Stimulated activated CD8-positive, alpha-beta memory T cell treated with anti-CD3 and anti-CD28 coated beads, Interleukin-7, amount 100 ng/mL, for 1 hour (primary cell): ENCODE measurements at places on chromosomes 16 and 17.

DNA sequence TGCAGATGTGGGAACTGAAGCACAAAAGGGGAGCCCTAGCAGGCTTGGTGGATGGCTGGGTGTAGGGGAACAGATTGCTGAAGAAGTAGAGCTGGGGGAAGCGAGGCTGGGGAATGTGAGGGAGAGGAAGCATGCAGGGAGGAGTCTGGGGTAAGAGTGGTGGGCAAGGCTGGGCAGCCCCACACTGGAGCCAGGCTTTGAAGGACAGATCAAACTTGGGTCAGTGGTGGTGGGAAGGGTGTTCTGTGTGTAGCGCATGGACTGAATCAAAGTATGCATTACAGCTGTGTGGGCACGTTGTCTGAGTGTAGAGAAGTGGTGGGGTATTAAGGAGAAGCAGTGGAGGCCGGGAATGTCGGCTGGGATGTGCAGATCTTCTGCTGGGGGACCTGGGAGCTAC lies 116.0 kb downstream of the CYLD start:
- DNase-seq: no peak

GRCh38 chr17:49842371-49842770 lies 5.5 kb downstream of the TAC4 start:
- no peak for DNase-seq

DNA sequence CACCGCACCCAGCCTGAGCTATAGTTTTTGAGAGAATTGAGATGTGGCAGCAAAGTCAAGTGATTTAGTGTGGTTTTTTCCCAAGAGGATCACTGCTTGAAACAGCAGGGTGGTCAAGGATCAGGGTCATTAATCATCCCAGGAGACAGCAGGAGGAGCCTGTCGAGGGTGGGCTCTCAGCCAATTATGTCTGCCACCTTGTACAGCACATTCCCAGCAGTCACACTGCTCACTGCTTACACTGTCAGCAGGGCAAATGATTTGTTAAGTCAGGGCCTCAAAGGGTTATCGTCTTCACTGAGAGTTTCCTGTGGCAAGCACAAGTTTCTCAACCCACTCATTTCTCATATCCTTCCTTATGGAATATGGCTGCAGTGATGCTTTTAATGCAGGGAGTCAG lies 13.2 kb downstream of the B3GNT9 start:
- no peak for DNase-seq

- DNase-seq: no peak
These were observed 52.8 kb downstream of the PLXDC1 start for GRCh38 chr17:39098588-39098987.

DNA sequence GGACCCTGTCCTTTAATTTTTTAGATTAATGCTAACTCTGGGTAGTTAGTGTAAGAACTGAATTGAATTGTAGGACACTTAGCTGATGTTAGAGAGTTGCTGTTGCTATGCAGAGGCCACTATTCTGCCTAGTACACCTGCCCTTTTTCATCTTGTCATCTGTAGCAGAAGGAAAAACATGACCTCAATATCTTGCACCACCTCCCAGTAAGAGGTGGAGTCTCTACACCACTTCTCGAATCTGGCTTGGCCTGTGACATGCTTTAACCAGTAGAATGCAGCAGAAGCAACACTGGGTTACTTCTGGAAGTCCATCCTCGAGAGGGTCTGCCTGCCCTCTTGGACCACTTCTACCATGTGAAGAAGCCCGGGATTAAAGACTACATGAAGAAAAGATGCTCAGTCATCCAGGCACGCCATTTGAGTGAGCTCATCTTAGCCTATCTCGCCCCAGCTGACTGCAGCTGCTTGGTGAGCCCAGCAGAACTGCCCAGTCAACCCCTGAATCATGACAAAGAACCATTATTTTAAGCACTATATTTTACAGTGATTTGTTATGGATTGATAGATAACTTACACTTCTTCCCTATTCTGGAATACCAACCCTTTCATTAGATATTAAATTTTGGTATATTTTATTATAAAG lies 153.5 kb downstream of the MYO1D start:
- no peak for DNase-seq

DNA sequence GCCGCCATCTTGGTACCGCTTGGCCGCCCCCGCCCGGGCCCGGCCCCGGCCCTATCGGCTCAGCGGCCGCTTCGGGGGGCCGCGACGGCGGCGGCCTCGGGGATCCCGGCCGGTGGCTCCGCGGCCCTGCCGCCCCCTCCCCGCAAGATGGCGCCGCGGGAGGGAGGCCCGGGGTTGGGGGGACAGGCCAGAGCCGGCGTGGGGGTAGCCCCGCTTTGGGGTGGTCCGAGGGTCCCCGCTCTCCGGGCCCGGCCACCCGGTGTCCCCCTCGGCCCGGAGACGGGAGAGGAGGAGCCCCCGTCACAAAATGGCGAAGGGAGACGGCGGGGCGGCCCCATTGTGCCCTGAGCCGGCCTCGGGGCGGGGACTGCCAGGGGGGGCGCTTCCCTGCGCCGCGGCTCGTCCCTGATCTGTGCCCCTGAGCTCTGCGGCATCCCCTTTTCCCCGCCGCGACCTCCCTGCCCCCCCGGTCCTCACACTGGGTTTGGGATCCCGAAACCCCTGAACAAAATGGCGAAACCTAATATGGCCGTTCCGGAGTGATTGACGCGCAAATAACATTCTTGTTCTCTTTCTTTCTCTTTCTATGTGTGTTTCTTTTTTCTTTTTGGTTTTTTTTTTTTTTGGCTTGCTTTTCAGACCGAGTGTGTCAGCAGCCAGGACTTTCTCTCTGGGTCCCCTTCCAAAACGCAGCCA lies 986 bp downstream of the HAPSTR1 start:
- DNase-seq: no peak

DNA sequence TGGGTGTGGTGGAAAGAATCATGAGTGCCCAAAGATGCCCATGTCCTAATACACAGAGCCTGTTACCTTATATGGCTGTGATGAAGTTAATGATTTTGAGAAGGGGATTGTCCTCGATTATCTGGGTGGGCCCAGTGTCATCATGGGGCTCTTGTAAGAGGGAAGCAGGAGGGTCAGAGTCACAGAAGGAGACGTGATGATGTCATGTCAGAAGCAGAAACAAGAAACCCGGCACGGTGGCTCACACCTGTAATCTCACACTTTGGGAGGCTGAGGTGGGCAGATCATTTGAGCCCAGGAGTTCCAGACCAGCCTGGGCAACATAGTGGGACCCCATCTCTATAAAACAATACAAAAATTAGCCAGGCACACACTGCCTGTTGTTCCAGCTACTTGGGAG lies 55.2 kb upstream of the MGAT5B start:
- no peak for DNase-seq

- no peak for DNase-seq
These were observed 3.5 kb upstream of the MRPL38 start for GRCh38 chr17:75908201-75908600.

DNA sequence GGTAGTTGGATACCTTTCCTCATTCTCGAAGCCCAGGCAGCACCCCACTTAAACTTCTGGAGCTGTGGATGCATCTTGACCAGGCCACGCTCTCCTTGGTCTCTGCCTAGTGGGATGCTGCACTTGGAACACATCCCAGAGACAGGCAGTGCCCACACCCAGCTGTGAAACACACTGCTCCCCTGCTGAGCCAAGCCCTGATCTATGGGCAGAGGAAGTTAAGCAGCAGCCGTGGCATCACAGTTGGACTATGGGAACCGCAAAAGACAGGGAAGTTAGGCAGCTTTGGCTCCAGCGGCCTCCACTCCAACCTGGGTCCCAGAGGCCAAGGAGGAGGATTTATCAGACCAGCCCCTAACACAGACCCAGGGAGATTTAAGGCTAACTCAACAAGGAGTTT lies 284.8 kb upstream of the CCL2 start:
- no peak for DNase-seq

- DNase-seq: no peak
These were observed 207.2 kb downstream of the ENGASE start for GRCh38 chr17:79281803-79282202.

GRCh38 chr16:87201052-87201451 lies 116.1 kb downstream of the C16orf95 start:
- no peak for DNase-seq

- no peak for DNase-seq
These were observed 4.6 kb upstream of the NPRL3 start for GRCh38 chr16:143047-143446.

DNA sequence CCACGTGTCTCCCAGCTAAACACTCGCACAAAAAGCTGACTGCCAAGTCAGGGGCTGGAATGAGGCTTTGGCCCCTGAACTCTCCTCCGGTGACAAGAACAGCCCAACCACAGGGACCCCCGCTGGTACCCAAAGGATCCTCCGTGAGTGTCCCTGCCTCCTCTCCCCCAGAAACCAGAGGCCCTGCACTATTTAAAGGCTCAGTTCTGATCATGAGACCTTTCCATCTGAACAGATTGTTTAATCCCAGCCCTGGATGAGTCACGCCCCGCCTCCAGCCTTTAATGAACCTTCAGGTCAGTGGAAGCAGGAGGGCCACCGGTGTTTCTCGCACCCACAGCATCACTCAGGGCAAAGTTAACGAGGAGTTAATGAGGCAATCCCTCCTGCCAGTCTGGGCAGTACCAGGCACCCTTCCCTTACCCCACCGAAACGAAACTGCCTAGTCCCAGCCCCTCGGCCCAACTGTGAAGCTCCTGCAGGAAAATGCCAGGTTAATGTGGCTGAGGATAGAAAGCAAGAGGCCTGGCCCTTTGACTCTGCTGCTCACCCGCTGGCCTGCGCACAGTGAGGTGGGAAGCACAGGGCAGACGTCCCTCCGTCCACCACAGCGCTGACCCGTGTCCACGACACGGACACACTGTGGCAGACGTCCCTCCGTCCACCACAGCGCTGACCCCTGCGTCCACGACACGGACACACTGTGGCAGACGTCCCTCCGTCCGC lies 32.4 kb downstream of the TIMM22 start:
- no peak for DNase-seq

GRCh38 chr17:39753514-39754160 lies 15.9 kb downstream of the GRB7 start:
- DNase-seq: peak; percentile 64

- no peak for DNase-seq
These were observed 8.3 kb downstream of the CCR7 start for GRCh38 chr17:40556884-40557414.

DNA sequence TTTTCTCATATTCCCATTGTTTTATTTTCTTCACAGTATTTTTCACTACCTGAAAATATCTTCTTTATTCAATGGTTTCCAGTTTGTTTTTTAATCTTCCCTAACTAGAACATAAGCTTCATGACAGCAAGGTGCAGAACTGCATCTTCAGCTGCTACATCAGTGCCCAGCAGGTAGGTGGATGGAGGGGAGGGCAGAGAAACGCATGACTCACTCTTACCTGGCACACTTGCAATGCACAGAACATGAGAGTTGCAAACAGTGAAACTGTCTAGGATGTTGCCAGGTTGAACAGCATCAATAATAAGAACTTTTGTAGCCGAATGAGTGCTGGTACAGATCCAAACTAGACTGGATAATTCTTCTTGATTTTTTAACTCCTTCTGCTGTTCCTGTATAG lies 127.1 kb downstream of the SPAG9 start:
- no peak for DNase-seq

- no peak for DNase-seq
These were observed at the start of gene ABCC3 for GRCh38 chr17:50634224-50634914. Gene ABCC3, plus strand, starts transcription at chr17:50634881. Its CDS starts 56 bp downstream, at chr17:50634937.

DNA sequence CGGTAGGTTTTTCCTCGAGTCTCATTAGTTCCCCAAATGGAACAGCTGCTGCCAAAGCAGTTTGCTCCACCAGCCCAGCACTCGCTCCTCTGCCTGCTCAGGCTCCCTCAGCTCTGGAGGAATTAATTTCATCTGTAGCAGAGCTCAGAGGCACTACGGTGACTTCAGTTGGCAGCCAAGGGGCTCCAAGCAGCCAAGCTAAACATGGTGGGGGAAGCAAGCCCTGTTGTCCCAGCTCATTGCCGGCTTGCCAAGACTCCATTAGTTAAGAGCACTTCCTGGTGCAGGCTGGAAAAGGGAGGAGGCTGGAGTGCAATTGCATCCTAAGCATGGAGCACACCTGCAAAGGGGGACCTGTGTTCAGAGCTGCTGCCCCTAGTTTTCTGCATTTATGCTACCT lies 78.7 kb upstream of the GPRC5B start:
- no peak for DNase-seq

DNA sequence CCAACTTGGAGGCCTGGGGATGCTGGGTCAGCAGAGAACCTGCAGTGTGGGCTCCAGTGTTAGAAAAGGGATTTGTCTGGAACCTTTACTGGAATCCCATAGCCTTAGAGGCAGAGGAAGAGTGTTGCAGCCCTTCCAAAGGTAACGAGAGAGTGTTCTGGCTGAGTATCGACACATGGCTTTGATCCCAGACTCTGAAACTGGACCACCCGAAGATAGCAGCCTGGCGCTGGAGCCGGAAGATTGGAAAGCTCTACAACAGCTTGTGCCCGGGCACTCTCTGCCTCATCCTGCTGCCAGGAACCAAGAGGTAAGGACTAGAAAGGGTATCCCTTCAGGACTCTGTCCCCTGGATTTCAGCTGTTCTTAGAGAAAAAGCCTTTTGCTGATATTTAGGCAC lies 39.7 kb downstream of the REXO5 start:
- no peak for DNase-seq

GRCh38 chr17:38404174-38404943 lies 23.9 kb upstream of the ARHGAP23 start:
- no peak for DNase-seq

GRCh38 chr16:84635702-84636101 lies 12.6 kb upstream of the KLHL36 start:
- no peak for DNase-seq

DNA sequence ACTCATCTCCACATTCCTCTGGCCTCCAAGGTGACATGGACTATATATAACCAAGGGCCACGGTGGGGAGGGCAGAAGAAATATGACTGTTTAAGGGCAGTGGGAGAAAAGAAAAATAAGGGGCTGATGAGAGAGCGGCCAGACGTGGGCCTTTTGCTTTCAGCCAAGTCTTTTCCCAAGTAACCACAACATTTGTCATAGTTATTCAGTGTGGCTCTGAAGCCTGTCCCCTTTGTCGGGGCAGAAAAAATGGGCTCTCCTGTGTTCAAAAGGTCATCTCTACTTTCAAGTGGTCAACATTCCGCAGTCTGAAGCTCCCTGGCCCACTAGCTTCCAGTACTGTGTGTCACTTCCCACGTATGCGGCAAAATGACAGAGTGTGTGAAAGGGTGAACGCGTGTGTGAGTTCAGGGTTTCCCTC lies 245.4 kb downstream of the NTN1 start:
- DNase-seq: no peak

GRCh38 chr17:6831661-6832263 lies at the start of gene TEKT1:
Gene TEKT1, minus strand, starts transcription at chr17:6831729. Its CDS starts 1,353 bp downstream, at chr17:6830376.
- peak; percentile 37 for DNase-seq

- no peak for DNase-seq
These were observed 23.3 kb upstream of the FOXJ1 start for GRCh38 chr17:76164331-76164730.

- DNase-seq: no peak
These were observed 8.3 kb downstream of the ABCC3 start for GRCh38 chr17:50642722-50643656.
